ENCODE measurements at places on chromosomes 5 and 9.

- peak; percentile 59 for DNase-seq
Measured at GRCh38 chr5:142821733-142822487, 51.7 kb downstream of the ARHGAP26 start.

GRCh38 chr5:149406203-149406978, 27.3 kb upstream of the IL17B start:
- no peak for DNase-seq

- DNase-seq: no peak
Measured at GRCh38 chr9:113753398-113754119, 122.5 kb upstream of the ZNF618 start.

DNA sequence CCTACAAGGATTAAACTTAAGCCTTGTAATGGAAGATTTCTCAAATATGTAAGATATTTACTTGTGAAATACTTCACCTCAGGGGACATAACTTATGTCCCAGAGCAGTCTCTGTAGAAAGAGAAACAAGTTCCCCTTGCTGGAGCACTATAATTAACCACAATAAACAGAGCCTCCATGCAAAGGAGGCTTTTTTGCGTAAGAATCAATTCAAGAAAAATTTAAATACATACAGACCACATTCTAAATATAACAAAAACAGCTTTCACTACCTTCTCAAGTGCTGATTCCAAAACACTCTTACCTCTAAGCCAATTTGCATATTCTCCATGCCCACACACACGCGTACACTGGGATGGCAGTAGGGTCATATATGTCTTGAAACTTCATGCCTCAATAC, 30.7 kb upstream of the CCNB1 start:
- no peak for DNase-seq

DNA sequence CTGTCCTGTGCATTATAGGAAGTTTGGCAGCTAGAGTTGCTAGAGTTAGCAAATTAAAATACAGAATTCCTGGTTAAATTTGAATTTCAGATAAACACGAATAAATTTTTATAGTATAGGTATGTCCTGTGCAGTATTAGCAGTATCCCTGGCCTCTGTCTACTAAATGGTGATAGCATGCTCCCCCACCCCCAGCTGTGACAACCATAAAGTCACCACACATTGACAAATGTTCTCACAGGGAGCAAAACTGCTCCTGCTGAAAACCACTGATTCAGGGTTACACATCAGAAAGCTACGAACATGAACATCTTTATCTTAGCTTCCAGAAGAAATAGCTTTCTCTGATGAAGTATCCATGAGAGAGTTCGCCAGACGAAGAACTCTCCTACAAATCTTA, 91.8 kb upstream of the CCDC112 start:
- no peak for DNase-seq

- no peak for DNase-seq
Measured at GRCh38 chr5:160082614-160083500, 36.4 kb downstream of the PWWP2A start.

DNA sequence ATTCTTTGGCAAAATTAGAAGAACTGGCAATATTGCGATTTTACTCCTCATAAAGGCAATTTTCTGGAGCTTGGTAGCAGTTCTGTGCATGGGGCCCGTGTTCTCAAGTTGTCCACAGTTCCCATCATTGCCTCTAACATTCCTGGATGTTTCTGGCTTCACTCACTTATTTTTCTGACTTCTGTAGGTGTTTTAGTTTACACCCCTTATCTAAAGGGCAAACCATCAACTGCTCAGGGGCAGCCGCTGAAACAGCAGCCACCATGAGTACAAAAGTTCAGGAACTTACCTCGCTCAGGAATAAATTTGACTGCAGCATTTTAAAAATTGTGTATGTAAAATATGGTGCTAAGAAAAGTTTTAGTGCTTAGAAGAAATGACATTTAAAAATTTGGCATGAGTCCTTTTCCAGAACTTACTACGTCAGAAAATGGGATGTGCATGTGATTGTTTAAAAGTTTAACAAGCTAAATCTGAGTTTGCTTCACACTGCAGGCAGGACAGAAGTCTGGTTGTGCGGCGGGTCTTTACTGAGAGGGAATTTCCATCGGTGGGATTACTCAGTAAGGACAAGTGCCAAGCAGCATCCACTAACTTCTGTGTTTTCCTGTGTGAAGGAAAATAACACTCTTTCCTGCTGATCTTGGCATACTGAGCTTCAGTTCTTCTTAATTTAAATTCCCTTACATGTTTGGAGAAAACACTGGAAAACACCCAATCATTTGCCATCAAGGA, 261.7 kb downstream of the MAT2B start:
- DNase-seq: no peak

DNA sequence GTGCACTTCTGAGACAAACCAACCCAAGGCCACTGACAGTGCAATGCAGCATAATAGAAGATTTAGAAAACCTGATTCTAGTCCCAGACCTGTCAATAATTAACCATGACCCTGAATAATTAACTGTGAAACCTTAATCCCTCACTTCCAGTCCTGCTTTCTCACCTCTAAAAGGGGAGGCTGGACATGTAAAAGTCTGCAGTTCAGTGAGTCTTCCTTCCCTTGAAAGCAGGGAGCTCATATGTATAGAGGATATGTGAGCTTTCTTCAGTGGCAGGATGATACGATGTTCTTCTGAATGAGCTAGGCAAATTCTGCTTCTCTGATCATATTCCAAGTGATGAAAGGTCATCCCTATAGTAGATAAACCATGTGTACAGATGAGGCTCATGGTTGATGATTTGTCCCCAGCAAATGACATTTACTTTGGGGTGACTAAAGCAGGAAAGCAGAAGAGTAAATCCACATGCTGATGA, 2.9 kb downstream of the KCNV2 start:
- no peak for DNase-seq

DNA sequence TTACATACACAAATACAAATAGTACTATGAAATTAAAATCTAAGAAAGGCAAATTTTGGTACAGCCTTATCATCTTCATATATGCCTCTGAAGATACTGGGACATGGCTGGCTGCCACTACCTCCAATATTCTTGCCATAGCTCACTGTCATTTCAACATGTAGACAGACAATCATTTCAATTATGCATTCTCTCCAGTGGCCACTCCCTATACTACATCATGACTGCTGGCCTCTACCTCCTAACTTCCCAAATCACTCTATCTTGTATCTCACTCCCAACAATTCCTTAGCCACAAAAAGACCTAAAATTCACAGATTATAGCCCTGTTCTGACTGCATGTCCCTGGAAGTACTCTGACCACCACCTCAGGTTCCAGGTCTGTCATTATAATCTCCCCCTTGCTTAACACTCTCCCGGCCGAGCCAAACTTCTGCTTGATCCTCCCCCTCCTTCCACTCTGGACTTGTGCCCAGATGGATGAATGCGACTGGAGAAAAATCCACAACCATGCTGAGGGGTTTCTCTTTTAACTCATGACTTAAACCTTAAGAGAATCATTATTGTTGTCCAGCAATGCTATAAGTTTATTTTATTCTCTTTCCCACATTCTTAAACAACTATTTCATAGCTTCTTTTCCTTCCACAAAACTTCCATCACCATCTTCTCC, 225.3 kb upstream of the TLE4 start:
- no peak for DNase-seq

GRCh38 chr9:4499917-4500316, 9.6 kb downstream of the SLC1A1 start:
- DNase-seq: no peak

All from CD4-positive, alpha-beta T cell treated with Interleukin-2 at 100 ng/mL for 4 hours (primary cell).